ENCODE measurements at places on chromosomes 7 and 10.
A peak's percentile ranks its signal among the peaks of the same experiment; 100 is the strongest.

DNA sequence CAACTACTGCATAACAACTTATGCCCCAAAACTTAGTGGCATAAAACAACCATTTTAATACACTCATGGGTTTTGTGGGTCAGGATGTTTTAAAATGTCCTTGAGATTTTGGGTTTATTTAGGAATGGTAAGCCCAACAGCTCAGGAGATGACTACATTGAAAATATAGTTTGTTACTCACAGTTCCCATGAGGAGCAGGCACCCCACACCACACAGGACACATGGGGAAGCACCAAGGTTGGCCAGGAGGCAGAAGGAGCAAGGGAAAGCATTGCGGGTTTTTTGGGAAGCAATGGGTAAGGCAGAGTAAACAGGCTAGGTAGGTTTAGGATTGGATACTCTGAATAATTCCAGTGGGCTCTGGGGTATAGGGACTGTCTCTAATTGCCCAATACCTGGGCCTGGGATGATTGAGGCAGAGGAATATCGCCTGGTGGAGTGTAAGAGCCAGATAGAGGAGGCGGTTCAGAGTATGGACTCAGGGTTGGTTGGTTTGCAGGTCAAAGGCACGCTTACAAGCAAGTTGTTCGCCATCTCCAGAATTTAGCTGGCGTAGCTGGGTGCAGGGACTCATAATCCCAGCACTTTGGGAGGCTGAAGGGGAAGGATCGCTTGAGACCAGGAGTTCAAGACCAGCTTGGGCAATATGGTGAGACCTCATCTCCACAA, 10.0 kb upstream of the MARVELD1 start:
- no peak for DNase-seq

GRCh38 chr7:7416031-7416858, 119.4 kb downstream of the COL28A1 start:
- no peak for DNase-seq

DNA sequence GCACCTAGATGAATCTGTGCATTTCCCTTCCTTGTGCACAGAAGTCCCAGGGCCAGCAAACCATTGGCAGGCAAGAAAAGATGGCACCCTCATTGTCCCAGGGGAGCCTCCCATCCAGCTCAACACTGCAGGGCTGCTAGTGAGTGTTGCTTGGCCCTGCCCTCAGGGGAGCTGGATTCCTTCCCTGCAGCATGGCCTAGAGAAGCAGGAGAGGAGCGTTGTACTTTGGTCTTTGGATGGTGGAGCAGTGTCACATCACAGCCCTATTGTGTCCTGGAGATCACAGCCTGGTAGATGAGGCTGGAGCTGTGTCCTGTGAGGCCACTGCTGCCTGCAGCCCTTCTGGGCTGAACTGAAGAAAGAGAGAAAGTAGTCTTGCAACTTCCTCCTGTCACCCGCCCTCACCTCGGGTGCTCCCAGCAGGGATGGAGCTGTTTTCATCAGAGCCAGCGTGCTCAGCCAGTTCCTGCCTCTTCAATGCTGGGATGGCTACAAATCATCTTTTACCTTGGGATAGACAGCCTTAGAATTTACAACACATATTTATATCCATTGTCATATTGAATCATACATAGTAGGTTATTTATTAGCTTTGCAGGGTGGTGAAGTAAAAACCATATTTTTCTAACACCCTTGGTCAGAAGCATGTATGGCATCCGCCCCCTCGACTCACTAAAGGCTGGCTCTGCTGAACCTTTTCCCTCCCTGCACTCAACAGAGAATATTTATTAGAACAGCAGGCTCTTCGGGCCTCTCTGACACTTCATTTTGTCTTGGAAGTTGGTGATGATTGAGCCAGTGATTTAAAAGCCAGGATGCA, 43.1 kb upstream of the FAM180A start:
- DNase-seq = no peak

DNA sequence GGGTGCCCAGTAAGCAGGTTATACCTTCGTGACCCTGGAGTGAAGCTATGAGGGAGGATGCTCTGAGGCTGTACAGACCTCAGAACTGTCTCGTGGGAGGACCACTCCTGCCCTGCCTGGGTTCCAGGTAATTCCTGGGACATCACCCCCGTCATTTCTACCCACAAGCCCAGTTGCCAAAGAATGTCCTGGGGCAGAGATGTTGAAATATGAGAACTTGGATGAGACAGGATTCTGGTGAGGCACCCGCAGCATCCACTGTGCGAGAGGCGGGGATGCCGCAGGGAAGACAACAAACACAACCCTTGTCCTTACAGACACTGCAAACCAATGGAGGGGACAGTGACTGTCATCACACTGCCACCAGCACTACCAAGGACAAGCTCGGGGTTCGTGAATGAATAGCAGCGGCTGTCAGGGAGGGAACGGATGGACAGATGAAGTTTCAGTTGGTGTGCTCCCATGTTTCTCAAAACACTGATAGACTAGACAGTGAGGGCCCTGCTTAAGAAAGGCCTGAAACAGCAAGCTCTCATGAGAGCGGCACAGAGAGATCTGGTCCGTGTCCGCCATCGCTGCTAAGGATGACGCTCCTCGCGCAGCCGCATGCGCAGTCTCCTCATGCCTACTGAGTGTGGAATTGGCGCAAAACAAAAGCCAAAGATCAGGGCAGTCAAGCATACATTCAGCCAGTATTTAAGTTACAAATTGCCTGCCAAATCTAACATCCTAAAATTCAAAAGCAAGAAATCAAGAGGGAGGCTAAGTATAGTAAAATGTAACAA, 82.0 kb upstream of the RHEB start:
- DNase-seq = no peak

- DNase-seq = no peak
Measured at GRCh38 chr7:26549281-26549944, 257.8 kb downstream of the SNX10 start.

DNA sequence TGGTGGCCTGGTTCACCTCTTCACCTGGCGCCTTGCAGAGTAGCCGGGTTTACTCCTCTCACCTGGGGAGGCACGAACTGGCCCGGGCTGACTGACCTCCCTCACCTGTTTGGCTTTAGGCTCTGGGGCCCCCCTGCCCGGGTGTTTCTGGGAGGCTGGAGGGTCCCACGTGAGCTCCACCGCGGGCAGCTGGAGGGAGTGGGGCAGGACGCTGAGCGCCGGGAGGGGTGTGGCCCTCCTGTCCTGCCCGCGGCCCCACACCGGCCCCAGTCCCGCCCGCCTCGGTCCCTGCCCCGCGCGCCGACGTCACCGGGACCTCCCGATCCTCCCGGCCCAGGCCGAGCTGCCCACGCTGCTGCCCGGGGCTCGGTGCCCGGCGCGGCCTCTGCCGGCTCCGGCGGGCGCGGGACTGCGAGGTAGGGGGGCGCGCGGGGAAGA, at the start of gene AMZ1:
Gene AMZ1 (plus strand): TSS at position 322 of the 438 bp plus-strand sequence. CDS start 12,250 bp downstream, outside the sequence.
- no peak for DNase-seq

DNA sequence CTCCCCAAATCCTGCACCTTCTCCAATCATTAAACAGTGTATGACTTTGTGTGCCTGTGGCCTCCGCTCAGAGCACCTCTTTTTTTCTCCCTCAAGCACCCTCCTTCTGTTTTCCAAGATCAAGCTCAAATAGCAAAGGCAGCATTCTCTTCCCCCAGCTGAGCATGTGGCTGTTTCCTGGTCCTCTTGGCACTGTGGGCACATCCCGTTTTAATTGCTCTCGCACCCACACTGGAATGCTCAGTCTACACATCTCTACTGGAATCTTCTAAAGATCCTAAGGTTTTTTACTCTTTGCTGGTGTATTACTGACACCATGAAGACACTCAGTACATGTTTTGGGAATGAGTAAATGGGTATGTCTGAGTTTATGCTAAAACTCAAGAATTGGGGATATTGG, 107.4 kb downstream of the WDFY4 start:
- no peak for DNase-seq

- DNase-seq = no peak
Measured at GRCh38 chr7:129947701-129948100, 5.1 kb downstream of the UBE2H start.

GRCh38 chr7:51802718-51803117, 486.1 kb upstream of the COBL start:
- DNase-seq = no peak

GRCh38 chr7:17230099-17230807, 68.2 kb upstream of the AHR start:
- no peak for DNase-seq

GRCh38 chr7:22843681-22844309, 21.1 kb upstream of the TOMM7 start:
- no peak for DNase-seq

DNA sequence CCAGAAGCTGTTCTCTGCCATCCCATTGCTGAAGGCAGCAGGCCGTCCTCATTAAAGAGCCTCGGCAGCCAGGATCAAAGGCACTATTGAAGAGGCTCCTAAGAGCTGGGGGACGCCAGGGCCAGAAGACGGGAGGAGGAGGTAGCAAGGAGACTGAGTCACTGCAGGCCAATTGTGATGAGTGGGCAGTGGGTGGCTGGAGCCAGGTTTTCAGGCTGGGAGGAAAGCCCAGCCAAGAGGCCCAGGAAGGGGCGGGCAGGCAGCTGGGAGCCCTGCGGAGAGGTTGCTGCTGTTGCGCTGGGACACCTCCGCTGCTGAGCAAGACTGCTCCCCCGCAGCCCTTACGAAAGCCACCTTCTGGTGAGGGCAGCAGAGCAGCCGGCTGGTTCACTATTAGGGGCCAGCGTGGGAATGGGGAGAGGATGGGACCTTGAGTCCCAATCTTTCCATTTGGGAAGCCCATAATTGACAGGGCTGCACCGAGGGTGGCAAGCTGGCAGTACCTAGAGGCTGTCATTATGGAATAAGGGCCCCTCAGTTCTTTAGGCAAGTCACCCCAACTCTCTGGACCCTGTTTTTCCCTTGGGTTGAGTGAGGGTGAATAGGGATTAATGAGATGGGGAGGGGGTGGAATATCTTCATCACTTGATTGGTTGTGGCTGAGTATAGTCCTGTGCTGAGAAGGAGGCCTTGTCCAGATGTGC, 48.4 kb downstream of the UNC5B start:
- DNase-seq = no peak

DNA sequence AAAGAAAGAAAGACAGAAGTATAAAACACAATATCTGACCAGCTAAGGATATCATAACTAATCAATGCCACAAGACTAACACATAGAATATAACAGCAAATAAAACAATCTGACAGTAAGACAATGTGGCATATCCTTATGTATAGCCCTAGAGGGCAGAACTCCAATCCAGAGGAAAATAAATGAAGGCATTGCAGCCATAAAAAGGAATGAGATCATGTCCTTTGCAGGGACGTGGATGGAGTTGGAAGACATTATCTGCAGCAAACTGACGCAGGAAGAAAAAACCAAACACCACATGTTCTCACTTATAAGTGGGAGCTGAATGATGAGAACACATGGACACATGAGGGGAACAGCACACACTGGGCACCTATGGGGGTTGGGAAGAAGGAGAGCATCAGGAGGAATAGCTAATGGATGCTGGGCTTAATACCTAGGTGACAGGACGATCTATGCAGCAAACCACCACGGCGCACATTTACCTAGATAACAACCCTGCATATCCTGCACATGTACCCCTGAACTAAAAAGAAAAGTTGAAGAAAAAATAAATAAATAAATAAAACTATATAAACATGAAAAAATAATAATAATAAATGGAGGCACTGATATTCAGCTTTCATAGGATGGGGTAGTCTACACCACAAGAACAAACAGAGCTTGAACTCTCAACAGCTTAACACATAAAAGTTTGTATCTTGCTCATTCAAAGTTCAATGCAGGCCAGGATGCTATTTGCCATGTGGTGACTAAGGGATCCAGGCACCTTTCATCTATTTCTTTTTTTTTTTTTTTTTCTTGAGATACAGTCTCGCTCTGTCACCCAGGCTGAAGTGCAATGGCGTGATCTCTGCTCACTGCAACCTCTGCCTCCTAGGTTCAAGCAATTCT, 66.1 kb upstream of the KAT6B start:
- DNase-seq = no peak

- no peak for DNase-seq
Measured at GRCh38 chr7:133082390-133082766, 488 bp upstream of the CHCHD3 start.

- DNase-seq = no peak
Measured at GRCh38 chr7:77887567-77887966, 89.0 kb downstream of the PHTF2 start.

DNA sequence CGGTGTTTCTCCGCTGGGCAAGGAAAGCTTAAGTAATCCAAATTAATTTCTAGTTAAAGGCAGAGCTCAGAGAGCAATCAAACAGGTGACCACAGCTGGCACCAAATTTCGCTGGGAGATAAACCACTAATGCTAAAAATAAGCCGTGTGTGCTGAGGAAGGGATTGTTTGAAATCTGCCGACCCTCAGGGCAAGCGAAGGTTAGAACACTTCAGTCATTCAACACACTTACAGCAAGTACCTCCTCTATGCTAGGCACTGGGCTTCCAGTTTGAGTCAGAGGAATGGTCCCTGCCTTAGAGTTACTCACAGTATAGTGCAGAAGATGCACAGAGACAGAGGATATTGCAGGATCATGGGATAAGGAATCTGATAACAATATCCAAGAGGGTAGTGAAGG, 467.9 kb upstream of the PODXL start:
- no peak for DNase-seq

- no peak for DNase-seq
Measured at GRCh38 chr7:128172151-128172550, 68.9 kb upstream of the LEP start.

DNA sequence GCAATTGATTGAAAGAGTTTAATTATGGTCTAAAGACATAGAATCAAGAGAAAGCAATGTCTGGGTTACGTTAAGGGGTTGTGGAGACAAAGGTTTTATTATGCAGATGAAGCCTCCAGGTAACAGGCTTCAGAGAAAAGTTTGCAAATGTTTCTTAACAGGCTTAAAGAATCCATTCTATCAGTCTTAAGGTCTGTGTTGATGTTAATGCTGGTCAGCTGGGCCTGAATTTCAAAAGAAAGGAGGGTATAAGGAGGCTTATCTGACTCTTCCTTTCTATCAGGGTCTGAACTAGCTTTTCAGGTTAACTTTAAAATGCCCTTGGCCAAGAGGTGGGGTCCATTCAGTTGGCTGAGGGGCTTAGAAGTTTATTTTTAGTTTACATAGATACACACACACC, 1004.5 kb upstream of the C7orf33 start:
- DNase-seq = no peak

GRCh38 chr10:18607503-18608378, 43.6 kb downstream of the NSUN6 start:
- DNase-seq = peak; percentile 33

DNA sequence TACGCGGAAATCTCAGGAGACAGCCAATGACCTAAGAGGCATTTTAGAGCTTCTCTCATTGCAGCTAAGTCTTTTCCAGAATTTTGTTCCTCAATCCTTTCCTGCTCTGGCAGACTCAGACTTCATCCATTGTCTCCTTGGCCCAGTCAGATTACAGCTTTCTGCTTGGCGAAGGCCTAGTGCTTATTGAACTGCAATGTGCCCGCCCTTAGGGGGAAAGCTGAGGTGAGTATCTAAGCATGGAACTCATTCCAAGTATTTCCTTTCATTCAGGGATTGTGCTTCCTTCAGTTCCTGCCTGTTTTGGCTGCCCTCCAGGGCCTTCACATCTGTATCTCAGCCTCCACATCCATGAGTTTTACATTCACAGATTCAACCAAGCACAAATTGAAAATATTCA, 37.5 kb downstream of the PRLHR start:
- peak; percentile 81 for DNase-seq

- DNase-seq = no peak
Measured at GRCh38 chr7:66899552-66900280, 21.3 kb upstream of the TMEM248 start.

Measured in pulmonary artery endothelial cell (primary cell).